ENCODE measurements at places on chromosomes 6 and 20. TPM values are rescaled to one million over a fixed set of nuclear protein-coding genes. Genes with fewer than 3 reads are reported as not detected.

Gene MYL9
- total RNA-seq: 1.7 TPM

Gene ME1
- 6.8 TPM for total RNA-seq

Gene PAK5
- not detected for total RNA-seq

Gene OR2B6
- not detected for total RNA-seq

Gene KHDC1L
- not detected for total RNA-seq

Measured in epithelial cell of umbilical artery (primary cell).